ENCODE measurements at places on chromosomes 5 and 9.
A peak's percentile ranks its signal among the peaks of the same experiment; 100 is the strongest.

GRCh38 chr9:127340721-127341120 is 56.2 kb upstream of the SLC2A8 start:
- DNase-seq = no peak

DNA sequence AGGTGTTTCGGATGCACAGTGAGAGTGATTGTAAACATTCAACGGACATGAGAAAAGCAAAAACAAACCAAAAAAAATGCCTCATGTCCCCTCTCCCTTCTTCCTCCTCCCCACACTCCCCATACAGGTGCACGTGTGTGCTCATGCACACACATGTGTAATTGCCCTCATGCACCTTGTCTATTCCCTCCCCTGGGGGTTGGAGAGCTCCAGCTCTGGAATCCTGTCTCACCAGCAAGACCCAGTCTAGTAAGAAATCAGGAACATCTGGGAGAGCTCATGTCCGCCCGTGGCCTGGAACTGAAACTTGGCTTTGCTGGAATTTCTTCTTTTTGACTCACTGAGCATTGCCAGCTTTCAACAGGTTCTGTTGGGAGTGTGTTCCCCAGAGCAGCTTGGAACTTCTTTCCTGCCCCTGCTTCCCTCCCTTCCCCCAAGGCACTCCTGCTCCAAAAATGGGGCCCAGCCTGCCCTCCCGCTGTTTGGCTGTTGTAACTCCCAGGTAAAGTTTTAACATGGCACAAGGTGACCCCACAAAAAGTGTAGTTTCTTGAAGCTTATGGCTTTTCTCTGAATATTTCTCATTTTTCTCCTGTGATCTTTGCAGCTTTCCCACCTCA is 190.1 kb downstream of the NR3C1 start:
- DNase-seq = peak; percentile 44

GRCh38 chr5:172585114-172585513 is 55.9 kb upstream of the NEURL1B start:
- no peak for DNase-seq

GRCh38 chr5:87340716-87341115 is 72.0 kb downstream of the CCNH start:
- no peak for DNase-seq

GRCh38 chr5:83285661-83286398 is 185.7 kb upstream of the VCAN start:
- no peak for DNase-seq

- DNase-seq = no peak
These were observed 397.8 kb downstream of the EFNA5 start for GRCh38 chr5:107272954-107273353.

DNA sequence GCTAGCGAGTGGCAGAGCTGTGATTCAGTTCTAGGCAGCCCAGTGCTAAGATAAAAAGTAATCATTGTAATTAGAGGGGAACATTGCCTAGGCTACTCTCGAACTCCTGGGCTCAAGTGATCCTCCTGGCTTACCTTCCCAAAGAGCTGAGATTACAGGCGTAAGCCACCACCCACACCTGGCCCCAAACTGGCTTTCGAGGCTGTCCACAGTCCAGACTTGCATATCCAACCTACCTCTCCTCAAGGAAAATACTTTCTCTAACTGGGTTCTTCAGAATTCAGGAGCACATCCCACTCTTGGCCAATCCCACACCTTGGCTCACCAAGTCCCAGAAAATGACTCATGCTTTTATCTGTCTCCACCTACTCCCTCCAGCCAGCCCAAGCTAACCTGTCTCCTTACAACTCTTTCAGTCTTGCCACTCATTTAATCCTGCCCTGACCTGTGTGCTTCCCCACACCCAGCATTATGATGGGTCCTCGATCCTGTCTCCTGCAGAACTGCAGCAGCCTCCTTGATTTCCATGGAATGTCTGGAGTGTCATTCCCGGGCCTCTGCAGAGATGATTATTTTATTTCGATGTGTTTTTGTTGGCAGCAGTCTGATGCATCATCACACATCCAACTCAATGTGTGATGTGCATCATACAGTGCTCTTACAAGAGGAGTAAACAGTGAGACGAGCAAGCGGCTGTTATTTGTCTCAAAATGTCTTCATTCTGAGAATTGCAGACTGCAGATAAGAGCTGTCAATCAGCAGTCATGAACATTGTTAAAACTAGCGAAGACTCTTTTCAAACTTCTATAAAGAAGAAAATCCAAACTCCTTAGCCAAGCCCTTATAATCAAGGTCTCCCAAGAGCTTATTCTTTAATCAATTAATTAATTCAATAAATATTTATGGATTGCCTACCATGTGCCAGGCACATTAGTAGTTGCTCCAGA is 167.3 kb downstream of the SEC61B start:
- DNase-seq = no peak

GRCh38 chr5:133247881-133248624 is 196.2 kb downstream of the HSPA4 start:
- DNase-seq = no peak

Data from fibroblast of gingiva (primary cell).